Posterior cingulate gyrus (tissue), 11 donors: ENCODE measurements at places on chromosomes 4 and X.

- peak; percentile 28 for DNase-seq
Measured at GRCh38 chr4:3527101-3527913, 4.9 kb downstream of the LRPAP1 start.

GRCh38 chr4:108620933-108621905 is 843 bp downstream of the RPL34 start:
- no peak for DNase-seq

- peak; percentile 51 for DNase-seq
Measured at GRCh38 chrX:115650916-115651315, 89.9 kb downstream of the PLS3 start.

DNA sequence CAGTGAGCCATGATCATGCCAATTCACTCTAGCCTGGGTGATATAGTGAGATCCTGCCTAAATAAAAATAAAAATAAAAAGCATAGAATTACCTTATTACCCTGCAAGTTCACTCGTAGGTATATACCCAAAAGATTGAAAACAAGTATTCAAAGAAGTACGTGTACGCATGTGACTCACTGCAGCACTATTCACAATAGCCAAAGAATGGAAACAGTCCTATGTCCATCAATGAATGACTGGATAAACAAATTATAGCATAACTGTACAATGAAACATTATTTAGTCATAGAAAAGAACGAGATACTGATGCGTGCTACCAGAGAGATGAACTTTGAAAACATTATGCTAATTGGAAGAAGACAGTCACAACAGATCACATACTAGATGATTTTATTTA is 204.6 kb upstream of the DIAPH2 start:
- DNase-seq = no peak

- DNase-seq = no peak
Measured at GRCh38 chr4:41142376-41143310, 71.7 kb downstream of the APBB2 start.

DNA sequence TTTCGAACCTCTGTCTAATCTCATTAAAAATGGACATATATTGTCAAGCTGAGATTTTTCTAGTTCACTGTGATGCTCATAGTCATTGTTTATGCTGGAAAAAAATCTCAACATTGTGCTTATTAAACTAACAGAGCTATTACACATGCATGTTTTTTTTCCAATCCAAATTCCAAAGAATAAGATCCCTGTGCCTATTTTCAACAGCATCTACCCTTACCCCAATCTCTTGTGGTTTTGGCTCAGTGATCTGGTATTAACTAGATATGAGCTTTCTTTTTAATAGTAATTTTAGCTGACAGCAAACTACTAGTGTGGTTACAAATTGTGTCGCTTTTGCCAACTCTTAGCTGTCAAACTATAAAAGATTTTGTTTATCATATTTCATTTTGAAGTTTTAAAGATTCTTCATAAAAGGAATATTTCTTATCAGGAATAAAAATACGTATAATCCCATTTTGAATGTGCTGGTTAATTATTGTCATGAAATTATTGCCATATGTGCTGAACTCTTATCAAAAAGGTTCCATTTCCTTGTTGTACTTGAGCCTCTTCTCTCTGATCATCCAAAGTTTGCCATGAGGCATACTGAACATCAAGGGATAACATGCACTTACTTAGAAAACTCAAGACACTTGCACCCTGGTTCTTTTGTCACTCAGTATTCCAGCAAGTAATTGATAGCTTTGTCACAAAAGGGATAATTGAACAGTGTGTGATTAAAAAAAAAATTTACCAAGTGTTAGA is 241.2 kb downstream of the ARHGAP24 start:
- no peak for DNase-seq

DNA sequence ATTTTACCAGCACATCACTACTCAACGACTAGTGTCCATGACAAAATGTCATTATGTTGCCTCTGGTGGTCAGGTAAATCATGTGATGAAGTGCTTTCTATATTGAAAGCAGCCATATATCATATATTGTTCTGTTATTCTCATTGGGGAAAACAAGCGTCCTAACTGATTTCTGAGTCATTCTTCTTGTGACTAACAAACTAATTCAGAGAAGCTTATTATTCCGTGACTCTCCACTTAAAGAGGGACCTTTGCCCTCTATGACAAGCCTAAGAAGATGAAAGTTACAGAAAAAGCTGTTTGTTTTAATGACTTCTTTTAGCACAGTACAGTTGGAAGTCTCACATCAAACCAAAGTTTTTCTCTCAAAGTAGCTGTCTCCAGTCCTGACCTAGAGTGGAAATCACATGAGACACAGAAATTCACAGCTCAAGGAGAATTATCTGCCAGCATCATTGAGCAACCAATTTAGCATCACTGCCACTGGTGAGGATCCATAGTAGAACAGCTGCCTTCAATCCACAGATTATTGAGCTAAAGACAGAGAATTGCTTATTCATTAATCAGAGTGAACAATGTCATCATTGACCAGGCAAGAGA is 36.4 kb downstream of the ASB9 start:
- DNase-seq = no peak

DNA sequence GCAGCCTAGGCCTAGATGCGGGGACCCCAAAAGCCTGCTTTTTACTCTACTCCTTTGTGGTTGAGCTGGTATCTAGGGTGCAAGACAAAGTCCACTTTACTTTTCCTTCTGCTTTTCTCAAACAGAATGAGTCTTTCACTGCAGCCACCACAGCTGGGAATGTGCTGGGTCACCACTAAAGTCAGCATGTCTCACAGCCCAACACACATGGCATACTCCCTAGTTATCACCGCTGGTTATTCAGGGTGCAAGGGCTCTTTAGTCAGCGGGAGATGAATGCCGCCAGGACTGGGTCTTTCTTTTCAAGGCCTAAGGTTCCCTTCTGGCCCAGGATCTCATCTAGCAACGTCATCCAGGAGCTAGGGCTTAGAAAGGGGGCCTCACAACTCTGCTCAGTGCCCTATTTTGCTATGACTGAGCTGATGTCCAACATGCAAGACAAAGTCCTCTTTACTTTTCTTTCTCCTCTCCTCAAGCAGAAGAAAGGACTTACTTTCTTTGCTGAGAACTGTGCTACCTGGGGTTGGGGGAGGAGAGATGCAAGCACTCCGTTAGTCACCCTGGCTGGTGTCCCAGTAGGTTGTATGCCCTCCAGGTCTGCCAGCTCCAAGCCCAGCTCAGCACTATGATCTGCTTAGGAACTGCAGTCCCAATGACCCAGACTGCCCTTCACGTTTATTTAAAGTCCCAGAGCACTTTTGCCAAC is 22.9 kb upstream of the STPG2 start:
- no peak for DNase-seq

DNA sequence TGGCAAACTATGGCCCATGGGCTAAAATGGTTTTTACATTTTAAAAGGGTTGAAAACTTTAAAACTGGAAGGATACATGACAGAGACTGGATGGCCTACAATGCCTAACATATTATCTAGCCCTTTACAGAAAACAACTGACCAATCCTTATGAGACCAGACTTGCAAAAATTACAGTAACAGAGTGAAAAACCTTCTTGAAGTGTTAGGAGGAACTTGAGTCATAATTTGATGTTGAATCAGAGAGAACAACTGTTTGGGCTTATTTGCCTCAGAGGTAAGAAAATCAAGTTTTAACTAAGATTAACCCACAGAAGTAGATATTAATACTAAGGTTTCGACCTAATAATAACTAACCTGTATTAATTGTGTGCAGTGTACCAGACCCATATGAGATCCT is 12.4 kb upstream of the NAP1L5 start:
- DNase-seq = no peak

- DNase-seq = no peak
Measured at GRCh38 chr4:185941461-185941860, 127.5 kb upstream of the TLR3 start.

DNA sequence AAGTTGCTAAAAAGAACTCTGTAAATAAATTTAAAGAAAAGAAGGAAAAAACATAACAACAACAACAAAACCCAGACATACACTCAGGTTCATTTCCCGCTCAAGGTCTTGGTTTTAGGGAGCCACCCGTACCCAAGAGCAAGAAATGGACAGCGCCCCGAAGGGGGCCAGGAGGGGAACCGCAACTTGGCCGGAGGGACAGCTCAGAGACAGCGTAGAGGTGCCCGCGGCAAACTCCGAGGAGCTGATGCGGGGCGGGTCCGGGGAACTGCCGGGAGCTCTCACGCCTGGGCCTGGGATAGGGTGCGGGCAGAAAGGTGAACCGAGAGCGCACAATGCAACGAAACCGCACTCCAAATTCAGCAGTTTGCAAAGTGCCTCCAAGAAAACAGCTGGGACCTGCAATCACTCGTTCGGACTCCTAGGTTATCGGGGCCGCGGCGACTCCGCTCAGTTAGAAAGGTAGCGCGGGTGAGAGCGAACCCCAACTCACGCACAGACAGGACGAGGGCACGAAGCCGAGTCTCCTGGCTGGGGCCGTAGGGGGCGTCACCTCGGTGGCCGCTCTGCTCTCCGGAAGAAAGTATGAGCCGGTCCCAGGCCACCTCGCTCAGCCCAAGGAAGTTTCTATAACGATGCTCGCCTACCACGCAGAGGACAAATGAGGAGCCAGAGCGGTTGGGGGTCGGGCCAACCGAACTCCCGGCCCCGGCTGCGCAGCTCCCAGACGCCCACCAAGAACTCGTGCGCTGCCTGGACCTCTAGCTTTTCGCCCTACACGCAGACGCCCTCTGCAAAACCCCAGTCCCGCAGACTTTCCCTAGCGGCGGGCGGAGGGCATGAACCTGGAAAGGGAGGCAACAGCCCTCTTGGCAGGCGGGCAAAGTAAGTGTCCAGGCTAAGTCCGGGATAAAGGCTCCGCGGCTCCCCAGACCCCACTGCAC is 1.4 kb downstream of the NDNF start:
- DNase-seq = peak; percentile 59

- DNase-seq = no peak
Measured at GRCh38 chrX:150765782-150766350, 72.7 kb downstream of the MTMR1 start.

- no peak for DNase-seq
Measured at GRCh38 chr4:62344915-62345314, 1144.8 kb downstream of the ADGRL3 start.

- no peak for DNase-seq
Measured at GRCh38 chr4:39541987-39542610, 14.9 kb upstream of the UGDH start.

DNA sequence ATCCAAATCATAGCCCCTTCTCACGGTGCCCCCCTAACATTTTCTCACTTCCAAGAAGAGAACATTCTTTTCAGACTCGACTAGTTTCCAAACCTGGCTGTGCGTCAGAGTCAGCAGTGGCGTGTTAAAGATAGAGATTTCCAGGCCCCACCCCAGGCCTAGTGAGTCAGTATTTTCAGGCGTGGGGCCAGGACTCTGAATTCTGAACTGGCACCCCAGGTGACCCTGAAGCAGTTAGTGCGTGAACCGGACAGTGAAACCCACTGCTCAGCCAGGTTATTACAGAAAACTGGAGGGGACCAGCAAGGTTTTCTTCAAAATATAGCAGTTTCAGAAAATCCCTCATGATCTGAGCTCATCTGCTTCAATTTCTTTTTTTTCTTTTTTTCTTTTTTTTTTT is 35.0 kb upstream of the BCOR start:
- DNase-seq = no peak

DNA sequence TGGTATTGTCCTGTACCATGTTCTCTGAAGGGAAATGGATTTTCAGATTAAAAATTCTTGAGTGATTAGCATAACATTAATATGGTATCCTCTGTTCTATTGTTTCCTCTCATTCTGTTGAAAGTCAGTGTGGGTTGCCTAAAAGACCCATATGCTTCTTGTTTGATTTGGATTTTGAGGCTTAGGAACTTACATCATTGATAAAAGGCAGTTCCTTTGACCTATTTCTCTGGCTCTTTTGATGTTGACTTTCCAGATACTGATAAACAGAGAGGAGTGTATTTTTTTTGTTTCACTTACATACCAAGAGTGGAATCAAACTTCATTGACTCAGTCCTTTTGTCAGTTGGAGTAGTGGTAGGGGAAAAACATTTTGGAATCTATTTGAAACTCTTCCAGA is 32.8 kb downstream of the TMEM144 start:
- DNase-seq = no peak

DNA sequence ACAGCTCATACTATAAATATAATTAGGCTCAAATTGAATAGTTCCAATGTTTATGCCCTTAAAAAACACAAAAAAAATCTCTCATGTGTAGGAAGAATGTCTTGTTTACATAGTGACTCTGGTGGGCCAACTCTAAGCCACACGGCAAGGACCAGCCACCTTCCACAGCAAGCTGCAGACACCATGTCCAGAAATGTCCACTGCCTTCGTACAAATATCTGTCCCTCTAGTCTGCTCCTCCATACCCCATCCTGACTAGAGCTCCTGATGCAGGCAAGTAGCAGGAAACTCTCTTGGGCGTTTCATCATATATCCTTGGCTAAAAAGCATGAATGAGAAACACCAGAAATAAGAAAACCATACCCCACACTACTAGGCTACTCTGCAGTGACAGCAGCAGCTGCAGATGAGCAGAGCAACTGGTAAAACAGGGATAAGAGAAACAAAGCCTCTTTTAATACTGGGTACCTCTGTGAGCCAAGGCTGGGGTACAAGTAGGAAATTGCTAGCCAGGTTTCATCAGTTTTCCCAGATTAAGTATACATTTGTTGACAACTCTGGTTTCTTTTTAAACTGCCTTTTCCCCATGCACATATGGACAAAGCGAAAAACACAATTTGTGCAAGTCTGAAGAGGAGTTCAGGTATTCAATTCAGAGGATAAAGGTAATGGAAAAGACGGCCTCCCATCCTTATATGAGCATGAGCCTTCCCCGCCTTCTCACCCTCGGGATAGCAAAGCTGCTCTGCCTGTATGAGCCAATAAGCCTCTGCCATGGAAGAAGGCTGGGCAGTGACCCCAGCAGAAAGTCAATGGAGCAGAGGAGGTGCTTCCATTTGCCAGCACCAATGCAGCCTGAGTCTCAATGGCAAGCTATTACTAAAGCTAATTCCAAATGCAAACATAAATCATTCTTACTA is 245.4 kb downstream of the DCLK2 start:
- no peak for DNase-seq

DNA sequence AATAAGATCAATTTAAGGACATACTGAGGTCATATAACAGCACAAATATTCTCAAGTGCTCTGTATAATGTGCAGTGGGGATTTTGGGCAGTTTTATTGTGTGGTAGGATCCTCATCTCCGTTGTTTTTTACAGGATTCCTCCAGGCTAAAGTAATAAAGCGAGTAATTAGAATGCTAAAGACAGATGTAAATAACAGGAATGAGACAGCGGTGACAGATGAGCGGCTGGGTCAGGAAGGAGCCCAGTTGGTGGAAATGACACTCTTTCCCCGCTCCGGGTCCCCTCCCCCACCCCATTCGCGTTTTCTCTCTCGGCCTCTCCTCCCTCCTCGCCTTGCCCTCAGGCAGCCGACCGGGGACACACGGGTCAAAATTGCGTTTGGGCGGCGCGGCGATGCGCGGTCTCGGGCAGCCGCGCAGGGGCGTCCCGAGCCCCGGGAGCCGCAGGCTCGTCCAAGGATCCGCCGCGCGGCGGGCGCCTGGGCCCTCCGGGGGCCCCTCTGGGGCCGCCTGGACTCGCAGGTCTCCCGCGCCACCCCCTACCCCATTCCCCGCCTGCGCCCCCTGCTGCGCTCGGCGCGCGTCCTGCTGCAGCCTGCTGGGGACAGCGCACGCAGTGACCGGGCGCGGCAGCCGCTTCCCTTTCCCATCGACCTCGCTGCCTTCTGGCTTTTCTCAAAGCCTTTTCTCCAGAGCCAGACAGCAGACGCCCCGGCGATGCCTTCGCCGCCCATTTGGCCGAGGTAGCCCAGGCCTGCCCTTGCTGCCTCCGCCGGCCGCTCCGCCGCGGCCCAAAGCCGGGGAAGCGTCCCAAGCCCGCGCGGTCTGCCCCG is 16.2 kb downstream of the POU4F2 start:
- no peak for DNase-seq

GRCh38 chr4:85419103-85419502 is 55.8 kb upstream of the ARHGAP24 start:
- no peak for DNase-seq

- peak; percentile 77 for DNase-seq
Measured at GRCh38 chrX:17590892-17591740, 146.2 kb upstream of the SCML1 start.
